ENCODE measurements at places on chromosomes 12 and 14.

DNA sequence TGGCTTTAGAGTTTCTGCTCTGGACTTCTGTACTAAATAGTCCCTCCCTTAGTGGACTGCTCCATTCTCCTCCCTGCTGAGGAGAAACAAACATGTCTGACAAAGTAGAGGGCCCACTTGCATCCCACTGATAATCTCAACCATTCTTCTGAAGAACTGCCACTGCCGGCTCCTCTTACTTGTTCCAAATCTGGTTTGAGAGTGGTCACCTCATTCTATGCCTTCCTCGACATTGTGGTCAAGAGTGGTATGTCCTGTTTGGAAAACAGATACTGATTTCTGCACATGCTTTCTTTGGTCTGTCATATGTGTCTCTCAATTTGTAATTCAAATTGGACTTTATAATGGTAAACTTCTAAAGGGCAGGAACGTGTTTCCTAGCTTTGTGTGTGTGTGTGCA lies 36.3 kb upstream of the PLEKHA5 start:
- no peak for DNase-seq

DNA sequence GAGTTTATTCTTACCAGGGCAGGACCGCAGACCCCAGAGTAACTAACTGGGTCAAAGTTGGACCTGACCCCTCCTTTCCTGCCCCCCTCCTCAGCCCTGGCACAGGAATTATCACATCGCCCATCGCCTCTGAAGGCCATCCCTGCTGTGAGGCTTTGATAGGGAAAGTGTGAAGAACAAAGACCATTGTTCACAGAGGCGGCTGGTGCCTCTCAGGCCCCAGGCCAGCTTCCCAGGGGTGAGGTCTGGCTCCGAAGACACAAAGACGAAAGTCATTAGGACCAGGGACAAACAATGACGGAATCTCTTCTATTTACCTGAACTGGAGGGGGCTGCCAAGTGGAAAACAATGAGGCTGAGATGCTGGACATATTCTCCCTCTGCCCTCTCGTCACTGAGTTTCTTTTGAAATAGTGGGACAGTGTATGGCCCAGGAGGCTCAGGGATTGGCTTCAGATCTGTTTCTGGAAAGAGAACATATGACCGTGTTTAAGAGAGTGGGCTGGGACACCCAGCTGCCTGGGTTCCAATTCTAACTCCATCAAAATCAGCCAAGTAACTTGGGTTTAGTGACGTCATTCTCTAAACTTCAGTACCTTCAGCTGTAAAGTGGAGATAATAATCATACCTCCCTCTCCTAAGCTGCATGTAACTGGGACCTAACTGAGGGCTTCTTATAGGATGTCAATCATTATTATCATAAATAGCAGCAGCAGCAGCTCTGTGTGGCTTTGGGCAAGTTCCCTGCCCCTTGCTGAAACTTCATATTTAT lies 769.4 kb downstream of the MED13L start:
- DNase-seq = no peak

- no peak for DNase-seq
Measured at GRCh38 chr14:83071888-83072501, 1538.3 kb upstream of the SEL1L start.

DNA sequence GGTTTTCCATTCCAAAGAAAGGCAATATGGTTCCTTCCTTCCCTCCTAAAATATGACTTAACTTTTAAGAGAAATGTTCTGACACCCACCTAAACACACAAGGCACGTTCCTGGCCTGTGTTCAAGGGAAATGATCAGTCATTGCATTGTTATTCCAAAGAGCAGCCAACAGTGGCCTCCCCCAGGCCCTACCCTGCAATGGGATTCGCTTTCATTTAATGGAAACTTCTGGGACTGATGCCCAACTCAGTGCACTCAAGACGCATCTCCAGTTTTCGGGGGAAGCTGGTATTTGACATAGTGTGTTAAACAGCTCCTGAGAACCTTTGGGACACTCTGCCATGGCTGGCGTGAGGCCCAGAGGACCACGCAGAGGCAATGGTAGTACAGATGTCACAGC lies 65.9 kb downstream of the DDX51 start:
- no peak for DNase-seq

DNA sequence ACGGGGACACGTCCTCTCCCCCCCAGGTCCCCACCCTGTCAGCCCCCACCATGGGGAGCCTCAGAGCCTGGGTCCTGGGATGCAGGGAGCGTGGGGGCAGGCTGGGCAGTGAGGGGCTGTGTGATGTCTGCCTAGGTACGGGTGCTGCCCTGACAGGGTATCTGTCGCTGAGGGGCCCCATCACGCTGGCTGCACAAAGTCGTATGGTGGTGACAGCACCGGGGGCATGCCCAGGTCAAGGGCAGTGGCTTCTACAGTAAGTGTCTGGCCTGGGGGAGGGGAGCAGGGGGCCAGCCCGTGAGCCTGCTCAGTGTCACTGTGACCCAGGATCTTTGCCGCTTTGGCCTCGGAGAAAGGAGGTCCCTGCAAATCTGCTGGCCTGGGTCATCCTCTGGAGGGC lies 23.3 kb downstream of the PAPLN start:
- no peak for DNase-seq

- DNase-seq = no peak
Measured at GRCh38 chr12:107335802-107336570, 242.6 kb upstream of the CRY1 start.

- peak; percentile 87 for DNase-seq
Measured at GRCh38 chr12:48956279-48957140, 777 bp downstream of the ARF3 start.

DNA sequence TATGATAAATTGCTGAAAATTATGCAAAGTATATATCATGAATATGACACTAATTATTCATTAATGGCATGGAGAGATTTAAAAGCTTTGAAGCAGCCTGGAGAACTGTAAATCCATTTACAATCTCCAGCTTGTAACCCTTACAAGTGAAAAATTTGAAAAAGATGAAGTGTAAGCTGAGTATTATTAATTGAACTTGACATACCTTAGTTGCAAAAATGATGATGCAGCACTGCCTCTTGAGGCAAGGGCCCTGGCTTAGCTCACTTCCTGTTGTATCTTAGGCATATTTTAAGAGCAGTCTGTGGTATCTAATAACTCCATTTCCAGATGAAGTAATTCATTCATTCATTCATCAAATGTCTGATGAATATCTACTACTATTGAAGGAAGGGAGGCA lies 158.6 kb downstream of the ANO4 start:
- no peak for DNase-seq

DNA sequence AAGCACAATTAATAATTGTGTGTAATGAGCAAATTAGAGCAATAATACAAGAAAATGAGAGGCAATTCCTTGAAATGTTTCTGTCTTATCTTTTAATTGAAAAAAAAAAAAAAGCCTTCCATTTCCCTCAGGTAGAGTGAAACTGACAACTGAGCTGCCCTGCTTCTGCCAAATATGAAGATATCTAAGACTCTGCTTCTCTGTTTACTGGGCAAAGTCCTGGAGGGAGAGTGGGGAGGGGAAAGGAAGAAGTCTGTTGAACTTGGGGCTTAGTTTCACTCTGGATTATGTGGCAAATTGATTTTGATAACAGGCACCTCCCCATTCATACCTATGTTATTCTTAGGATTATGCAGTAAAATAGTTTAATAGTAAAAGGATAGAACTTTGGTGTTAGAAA lies 364.9 kb downstream of the NRXN3 start:
- DNase-seq = no peak

DNA sequence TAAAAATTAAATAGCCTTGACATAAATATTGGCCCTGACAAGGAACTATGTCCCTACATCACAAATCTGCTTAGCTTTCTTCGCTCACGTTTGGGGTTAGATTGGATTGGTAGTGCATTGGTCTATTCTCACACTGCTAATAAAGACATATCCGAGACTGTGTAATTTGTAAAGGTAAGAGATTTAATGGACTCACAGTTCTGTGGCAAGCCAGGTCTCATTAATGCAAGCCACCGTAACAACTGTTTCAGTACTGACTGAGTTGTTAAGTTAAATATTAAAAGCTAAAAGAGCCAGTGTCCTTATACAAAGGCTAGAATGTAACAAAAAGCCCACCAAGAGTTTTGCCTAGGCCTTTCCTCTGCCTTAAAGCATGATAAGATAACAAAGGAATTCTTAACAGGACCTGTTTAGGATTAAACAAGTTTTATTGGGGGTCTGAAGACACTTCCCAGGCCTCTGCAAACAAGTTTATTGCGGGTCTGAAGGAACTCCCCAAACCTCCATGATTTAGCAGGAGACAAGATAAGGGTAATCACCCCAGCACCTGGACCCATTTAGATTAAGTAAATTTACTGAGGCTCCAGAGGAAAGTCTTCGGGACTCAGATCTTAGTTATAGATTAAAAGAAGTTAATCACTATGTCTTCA lies 88.2 kb upstream of the PTGDR start:
- DNase-seq = no peak

GRCh38 chr12:50542448-50542847 lies 37.7 kb downstream of the DIP2B start:
- DNase-seq = no peak

DNA sequence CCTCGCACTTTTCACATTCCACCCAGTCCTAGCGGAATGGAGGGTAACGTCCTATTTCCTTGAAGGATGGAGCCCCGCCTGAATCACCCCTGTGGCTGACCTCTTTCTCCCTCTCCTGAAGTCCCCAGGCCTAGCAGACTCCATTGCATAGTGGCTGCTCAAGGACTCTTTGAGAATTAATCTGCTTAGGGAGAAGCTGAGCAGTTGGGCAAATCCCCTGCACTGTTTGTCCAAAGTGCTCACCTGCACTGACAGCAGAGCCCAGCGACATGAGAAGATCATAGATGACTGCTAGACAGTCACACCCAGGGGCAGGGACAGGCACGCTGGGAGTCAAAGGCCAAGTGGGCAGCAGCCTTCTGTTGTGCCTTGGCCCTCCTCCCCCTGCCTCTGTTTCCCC lies 37.7 kb upstream of the DICER1 start:
- no peak for DNase-seq

DNA sequence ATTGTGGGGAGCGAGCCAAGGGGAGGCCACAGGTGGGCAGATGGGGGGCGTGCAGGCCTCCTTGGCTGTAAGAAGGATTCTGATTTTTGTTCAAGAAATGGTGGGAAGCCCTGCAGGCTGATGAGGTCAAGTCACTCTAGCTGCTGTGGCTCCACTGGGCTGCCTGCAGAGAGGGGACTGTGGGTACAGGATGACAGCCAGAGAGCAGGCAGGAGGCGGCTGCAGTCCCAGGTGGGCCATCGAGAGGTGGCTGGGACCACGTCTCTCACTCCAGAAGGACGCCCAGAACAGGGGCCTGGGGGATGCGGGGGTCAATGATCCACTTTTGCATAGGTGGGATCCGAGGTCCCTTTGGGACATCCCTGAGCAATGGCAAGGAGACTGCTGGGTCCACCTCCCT lies 9.1 kb downstream of the NCOR2 start:
- no peak for DNase-seq

GRCh38 chr12:72677846-72678245 lies 405.7 kb downstream of the TRHDE start:
- no peak for DNase-seq

DNA sequence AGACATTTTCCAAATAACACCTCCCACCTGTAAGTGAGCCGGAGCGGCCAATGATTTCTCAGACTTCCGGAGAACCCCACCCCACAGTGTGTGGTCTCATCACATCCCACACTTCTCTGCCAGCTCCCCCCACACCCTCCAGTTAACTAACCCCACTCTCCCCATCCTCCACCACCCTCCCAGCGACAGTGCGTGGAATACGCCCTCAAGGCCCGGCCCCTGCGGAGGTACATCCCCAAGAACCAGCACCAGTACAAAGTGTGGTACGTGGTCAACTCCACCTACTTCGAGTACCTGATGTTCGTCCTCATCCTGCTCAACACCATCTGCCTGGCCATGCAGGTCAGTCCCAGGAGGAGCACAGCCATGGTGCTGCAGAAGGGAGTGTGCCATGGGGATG lies 184.4 kb upstream of the FKBP4 start:
- DNase-seq = no peak

- DNase-seq = peak; percentile 45
Measured at GRCh38 chr14:95185033-95185766, 27.9 kb upstream of the DICER1 start.

DNA sequence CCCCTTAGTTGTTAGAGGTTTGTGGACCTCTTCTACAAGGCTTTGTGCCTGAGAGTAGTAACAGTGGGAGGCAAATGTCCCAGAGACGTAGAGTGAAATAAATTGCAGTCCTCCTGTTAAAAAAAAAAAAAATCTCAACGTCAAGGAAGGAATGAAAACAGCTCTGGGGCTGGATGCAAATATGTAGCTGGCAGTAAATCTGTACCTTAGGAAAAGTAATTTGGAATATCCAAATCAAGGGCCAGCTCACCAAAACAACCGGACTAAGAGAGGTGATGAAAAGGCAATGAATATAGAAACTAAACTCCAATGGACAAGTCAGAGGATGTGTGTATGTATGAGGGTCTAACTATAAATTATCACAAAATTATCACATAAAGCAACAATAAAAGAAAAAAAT lies 27.0 kb downstream of the SINHCAF start:
- DNase-seq = no peak

DNA sequence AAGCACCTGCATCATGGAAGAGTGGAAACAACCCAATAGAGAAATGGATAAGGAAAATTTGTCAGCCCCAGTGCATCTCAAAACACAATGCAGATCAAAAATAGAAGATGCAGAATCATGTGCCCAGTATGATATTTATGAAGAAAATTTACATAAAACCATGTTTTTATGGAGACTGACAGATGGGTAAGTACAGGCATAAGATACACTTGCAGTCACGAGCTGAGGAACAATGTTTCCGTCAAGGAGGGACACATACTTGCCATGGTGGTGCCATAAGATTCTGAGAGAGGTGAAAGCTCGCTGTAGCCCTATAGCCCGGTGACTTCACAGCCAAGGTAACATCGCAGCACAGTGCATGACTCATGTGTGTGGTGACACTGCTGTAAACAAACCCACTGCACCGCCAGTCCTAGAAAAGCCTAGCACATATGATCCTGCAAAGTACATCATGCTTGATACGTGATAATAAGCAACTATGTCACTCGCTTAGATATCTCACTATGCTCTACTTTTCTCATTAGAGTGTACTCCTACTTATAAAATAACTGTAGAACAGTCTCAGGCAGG lies 112.6 kb downstream of the RIMBP2 start:
- DNase-seq = no peak

GRCh38 chr14:50961605-50962221 lies 17.4 kb upstream of the PYGL start:
- no peak for DNase-seq

DNA sequence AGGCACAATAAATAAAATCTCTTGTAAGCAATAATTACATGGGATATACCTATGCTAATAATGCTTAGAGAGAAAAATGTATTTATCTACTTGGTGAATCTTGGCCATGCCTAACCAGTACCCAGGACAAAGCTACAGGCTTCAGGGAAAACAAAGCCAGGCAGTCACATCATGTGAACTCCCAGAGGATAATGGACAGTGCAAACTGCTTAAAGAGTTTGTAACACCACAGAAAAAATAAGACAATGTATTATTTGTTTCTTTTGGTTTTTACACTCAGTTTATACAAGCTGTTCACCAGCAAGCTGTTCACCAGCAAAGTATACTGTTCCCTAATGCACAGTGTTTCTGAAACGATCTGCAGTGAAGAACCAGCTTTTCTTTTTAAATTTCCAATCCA lies 38.0 kb downstream of the DICER1 start:
- no peak for DNase-seq

GRCh38 chr14:104281768-104282301 lies 143.4 kb downstream of the KIF26A start:
- no peak for DNase-seq

Measured in CMK (cell line).